ENCODE measurements at places on chromosomes 4 and X. TPM values are rescaled to one million over a fixed set of nuclear protein-coding genes. Genes with fewer than 3 reads are reported as not detected.

DNA sequence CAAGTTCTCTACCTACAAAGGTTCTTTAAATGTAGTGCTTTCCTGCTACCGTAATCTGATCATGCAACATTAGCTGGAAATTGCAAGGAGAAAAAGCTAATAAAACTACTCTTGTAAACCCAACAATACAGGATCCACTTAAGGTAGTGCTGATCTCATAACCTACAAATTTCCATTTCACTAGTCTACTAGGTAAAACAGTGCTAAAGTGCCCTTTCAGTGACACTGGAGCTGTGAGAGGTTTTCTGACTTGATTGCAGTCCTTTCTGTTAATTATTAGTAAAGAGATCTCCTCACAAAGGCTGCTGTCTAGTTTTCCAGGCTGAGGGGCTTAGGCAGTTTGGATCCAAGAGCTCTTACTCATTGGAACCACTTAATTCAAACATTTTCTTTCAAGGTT is 1118.7 kb downstream of the SH3BGRL start:
- DNase-seq: no peak
- no peak overlapping the region for H3K4me3 ChIP-seq
- no peaks in the 10 kb centered on the region for H3K4me1 ChIP-seq
- no peaks in the 10 kb centered on the region for H3K36me3 ChIP-seq
- no peaks in the 10 kb centered on the region for H3K27me3 ChIP-seq

GRCh38 chr4:41744572-41745291 is 3.8 kb downstream of the PHOX2B start:
- H3K36me3 ChIP-seq: no peaks in the 10 kb centered on the region
- H3K27ac ChIP-seq: no peak overlapping the region
- no peak overlapping the region for H3K4me3 ChIP-seq
- H3K27me3 ChIP-seq: peaks cover 71% of the 10 kb centered on the region
- no peaks in the 10 kb centered on the region for H3K4me1 ChIP-seq
- no peak for DNase-seq

SPARCL1 gene
- 312 TPM for total RNA-seq

SMIM10L2A gene
- total RNA-seq: 1.5 TPM

ASB9 gene
- 0.87 TPM for total RNA-seq

PRRG1 gene
- total RNA-seq: 15.5 TPM

MORC4 gene
- total RNA-seq: 21.6 TPM

PLXNB3 gene
- total RNA-seq: 52.8 TPM

ZNF185 gene
- 28.2 TPM for total RNA-seq
